ENCODE measurements at places on chromosomes 2 and 18. TPM values are rescaled to one million over a fixed set of nuclear protein-coding genes. Genes with fewer than 3 reads are reported as not detected.

DNA sequence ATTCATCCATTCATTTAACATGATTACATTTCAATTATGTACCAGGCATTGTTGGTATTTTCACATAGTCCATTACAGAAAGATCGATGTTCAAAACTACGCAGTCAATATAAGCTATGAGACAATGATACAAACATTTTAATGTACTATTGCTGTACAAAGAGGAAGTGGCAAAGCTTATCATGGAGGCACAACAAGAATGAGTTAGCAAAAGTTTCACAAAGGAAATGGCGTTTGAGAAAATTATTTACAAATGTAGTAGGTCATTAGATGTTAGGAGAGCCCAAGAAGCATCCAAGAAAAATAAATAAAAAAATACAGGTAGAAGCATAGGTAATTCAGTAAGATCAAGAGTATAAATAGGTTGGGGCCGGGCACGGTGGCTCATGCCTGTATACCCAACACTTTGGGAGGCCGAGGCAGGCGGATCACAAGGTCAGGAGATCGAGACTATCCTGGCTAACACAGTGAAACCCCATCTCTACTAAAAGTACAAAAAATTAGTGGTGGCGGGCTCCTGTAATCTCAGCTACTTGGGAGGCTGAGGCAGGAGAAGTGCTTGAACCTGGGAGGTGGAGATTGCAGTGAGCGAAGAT, 1730.8 kb upstream of the CELF4 start:
- DNase-seq: no peak

DNA sequence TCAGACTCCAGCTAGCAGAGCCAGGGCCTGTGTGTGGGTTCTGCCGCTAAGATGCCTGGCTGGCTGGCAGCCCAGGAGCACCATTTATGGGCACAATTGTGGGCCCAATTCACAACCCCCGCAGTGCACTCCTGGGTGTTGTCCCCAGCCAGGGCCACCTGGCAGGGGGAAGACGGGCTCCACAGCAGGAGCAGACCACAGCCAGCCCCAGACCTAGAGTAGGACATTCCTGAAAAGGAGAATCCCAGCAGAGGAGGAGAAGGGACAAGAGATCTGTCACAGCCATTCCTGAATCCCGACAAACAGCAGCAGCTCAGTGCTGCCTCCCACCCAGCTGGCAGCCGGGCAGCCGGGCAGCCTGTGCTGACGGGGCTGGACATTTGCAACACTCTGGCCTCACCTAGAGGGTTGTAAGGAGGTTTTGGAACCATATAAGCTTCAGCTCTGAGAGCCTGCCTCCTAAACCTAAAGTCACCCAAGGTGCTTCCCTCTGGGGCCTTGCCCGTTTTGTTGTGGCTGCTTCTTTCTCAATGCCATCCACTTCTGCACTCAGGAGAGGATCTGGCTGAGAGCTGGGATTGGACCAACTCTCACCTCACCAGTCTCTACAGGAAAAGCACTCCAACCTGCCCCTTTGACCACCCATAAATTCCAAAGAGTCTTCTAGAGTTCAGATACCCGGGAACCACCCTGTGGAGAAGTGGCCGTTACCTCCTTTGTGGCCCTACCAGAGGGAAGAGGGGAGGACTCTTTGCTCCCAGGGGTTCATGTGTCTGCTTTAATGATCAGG, 4.1 kb upstream of the TMEM177 start:
- DNase-seq: no peak

GRCh38 chr18:48797841-48798255, 152.9 kb downstream of the SMAD7 start:
- DNase-seq: no peak

The CRYBA2 gene
- polyA plus RNA-seq: not detected

The PARD3B gene
- 37.0 TPM for polyA plus RNA-seq

The RAPH1 gene
- 14.4 TPM for polyA plus RNA-seq

All from right renal pelvis (tissue), 4 donors.